ENCODE measurements at places on chromosomes 3 and 15.

GRCh38 chr3:56113231-56113630, 355.0 kb downstream of the ERC2 start:
- DNase-seq, result no peak

DNA sequence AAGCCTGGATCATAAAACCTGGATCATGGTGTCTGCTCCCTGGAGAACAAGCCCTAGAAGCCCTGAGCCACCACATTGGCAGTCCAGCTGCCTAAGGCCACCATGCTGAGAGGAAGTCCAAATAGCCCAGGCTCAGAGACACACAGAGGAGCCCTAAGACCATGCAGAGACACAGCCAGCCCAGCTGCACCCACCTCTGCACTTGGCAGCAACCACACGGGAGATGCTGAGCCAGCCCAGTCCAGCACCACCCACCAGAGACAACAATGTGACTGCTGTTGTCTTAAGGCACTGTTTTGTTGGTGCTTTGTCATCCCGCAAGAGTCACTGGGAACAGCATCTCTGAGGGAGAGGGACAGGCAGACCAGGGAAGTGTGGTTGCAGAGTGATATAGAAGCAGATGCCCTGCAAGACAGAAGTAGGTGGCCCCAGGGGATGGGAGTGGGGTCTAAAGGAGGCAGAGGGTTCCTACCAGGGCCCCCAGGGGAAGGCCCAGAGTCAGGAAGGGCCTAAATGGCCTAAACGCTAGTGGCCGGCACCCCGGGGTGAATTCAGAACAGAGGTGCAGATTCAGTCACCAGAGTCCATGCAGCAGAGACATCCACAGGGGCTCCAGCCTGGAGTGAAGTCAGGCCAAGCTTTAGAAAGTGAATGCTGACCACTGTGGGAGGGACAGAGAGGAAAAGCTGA, 105.4 kb upstream of the PRR20G start:
- no peak for DNase-seq

GRCh38 chr3:101146946-101147345, 153.7 kb upstream of the ABI3BP start:
- DNase-seq, result no peak

DNA sequence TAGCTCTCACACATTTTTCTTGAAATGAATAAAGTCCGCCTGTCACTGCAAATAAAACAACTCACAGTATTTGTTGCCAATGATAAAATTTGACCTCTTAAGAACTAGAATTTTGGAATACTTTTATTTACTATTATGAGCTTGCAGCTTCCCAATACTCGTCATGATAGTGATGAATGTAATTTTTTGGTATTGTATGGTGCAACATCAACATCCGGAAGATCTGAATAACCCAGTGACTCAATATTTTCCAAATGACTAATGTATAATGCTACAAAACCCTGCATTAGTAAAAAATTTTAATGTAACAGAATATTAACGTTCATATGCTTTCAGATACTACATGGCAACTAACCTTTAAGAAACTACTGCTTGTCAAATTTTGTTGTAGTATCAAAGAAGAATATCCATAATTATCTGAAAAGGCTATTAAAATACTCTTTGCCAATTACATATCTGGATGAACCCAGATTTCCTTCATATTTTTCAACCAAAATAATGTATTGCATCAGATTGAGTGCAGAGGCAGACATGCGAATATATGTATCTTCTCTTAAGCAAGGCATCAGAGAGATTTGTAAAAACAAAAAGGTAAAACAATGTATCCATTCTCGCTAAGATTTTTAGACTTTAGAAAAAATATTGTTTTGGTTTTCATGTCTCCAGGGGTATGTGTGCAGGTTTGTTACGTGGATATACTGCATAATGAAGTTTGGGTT, 95.3 kb downstream of the IGF2BP2 start:
- DNase-seq, result no peak

- no peak for DNase-seq
Measured at GRCh38 chr3:101999177-101999779, 150.0 kb downstream of the NFKBIZ start.

- DNase-seq, result no peak
Measured at GRCh38 chr3:60841355-60841754, 409.9 kb downstream of the FHIT start.

DNA sequence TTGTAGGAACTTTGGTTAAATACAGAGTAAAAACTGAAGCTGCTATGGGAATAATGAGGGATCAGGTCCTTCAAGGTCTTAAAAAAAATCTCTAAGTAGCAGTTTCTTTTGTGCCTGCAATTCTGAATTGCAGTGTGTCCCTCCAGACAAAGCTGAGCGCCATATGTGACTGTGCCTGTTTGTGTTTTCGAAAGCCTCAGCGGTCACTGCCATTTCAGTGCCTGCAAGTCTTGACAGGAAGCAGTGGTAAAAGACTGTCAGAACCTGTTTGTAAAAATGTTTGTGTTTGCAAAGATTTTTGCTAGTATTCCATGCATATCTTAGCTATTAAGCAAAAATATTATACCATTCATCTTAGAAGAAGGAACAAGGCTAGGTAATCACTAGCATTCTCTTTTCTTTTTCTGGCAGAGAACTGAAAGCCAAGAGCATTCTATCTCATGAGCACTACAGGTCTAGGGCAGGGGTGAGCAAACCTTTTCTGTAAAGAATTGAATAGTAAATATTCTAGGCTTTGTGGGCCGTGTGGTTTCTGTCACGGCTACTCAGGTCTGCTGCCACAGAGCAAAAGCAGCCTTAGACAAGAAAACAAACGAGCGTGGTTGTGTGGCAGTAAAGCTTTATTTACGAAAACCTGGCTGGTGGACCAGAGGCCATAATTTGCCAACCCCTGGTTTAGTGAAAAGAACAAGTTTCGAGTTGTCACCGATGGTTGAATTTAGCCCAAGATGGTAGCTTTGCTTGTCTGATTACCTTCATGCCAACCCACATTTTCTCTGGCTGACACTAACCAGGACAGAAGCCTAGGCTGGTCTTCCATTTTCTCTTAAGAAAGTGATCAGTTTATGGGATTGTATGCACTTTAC, 134.4 kb downstream of the CACNA1D start:
- no peak for DNase-seq

- no peak for DNase-seq
Measured at GRCh38 chr3:42758126-42758525, 14.9 kb downstream of the CCDC13 start.

- DNase-seq, result no peak
Measured at GRCh38 chr3:54772746-54773145, 155.1 kb downstream of the LRTM1 start.

GRCh38 chr3:129429602-129430001, 1.2 kb upstream of the EFCAB12 start:
- no peak for DNase-seq

GRCh38 chr3:133464573-133464972, 64.7 kb downstream of the BFSP2 start:
- DNase-seq, result no peak

Measured in CD4-positive, alpha-beta T cell treated with Interleukin-17A for 4 hours (primary cell).